Vagina (tissue), 2 donors: ENCODE measurements at places on chromosomes 2 and 18. TPM values are rescaled to one million over a fixed set of nuclear protein-coding genes. Genes with fewer than 3 reads are reported as not detected.
A peak's percentile ranks its signal among the peaks of the same experiment; 100 is the strongest.

The SLC4A5 gene
- total RNA-seq, result 4.4 TPM

GRCh38 chr2:134218930-134219658 is 34.8 kb upstream of the MGAT5 start:
- H3K4me3 ChIP-seq, result no peak overlapping the region
- no peaks in the 10 kb centered on the region for H3K27me3 ChIP-seq
- no peak for DNase-seq
- H3K36me3 ChIP-seq, result no peaks in the 10 kb centered on the region

DNA sequence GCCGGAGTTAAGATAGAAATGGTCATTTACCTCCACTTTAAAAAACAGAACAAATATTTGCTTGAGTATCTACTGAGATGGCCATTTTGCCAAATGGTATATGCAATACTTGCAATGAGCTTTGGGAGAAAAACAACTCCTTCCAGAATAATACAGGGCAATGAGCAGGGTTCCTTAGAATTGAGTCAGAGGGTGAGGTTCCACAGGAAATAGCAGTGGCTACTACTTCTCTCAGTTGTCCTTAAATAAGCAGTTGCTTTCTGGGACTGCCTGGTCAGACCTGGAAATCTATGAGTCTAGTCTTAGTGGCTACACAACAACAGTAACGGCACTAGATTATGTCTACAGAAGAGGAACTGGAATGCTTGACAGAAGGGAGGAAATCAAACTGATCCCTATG is 80.9 kb upstream of the CCDC85A start:
- no peak overlapping the region for H3K27ac ChIP-seq
- H3K4me3 ChIP-seq, result no peak overlapping the region
- H3K36me3 ChIP-seq, result no peaks in the 10 kb centered on the region
- no peaks in the 10 kb centered on the region for H3K4me1 ChIP-seq
- DNase-seq, result no peak

- H3K27ac ChIP-seq, result peak overlapping the region; percentile 87
- H3K27me3 ChIP-seq, result no peaks in the 10 kb centered on the region
- no peak for DNase-seq
- H3K4me3 ChIP-seq, result peak overlapping the region; percentile 89
Measured at GRCh38 chr2:26764906-26765305, 822 bp downstream of the SLC35F6 start.

- no peaks in the 10 kb centered on the region for H3K36me3 ChIP-seq
- DNase-seq, result no peak
- no peak overlapping the region for H3K27ac ChIP-seq
- H3K4me3 ChIP-seq, result no peak overlapping the region
- H3K27me3 ChIP-seq, result no peaks in the 10 kb centered on the region
Measured at GRCh38 chr18:54957296-54957832, 1.9 kb downstream of the CCDC68 start.

DNA sequence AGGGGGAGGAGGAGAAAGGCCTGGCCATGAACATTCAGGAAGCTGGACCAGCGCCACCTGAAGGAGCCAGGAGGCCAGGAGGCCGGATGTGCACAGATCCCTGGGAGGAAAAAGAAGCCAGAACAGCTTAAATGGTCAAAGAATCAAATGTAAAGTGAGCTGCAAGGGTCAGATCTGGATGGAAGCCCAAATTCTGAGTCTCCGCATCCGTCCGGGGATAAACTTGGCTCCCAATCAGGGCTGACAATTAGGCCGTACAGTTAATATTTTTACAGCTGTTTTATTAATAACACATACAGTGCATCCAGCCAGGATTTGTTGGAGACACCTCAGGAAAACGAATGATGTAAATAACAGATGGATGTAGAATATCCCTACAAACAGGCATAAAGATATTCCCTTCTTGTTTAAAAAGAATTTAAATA is 495.1 kb upstream of the TCF4 start:
- peak overlapping the region; percentile 28 for H3K27ac ChIP-seq
- peaks cover 23% of the 10 kb centered on the region for H3K4me1 ChIP-seq
- no peaks in the 10 kb centered on the region for H3K36me3 ChIP-seq
- H3K27me3 ChIP-seq, result no peaks in the 10 kb centered on the region

GRCh38 chr18:24272229-24272525 is 125.4 kb downstream of the OSBPL1A start:
- H3K27me3 ChIP-seq, result no peaks in the 10 kb centered on the region
- H3K4me3 ChIP-seq, result peak overlapping the region; percentile 81

The NMUR1 gene
- not detected for total RNA-seq

GRCh38 chr18:10482985-10483949 is 28.8 kb downstream of the APCDD1 start:
- no peak for DNase-seq
- H3K4me1 ChIP-seq, result peaks cover 25% of the 10 kb centered on the region
- no peaks in the 10 kb centered on the region for H3K27me3 ChIP-seq
- H3K4me3 ChIP-seq, result no peak overlapping the region
- no peak overlapping the region for H3K27ac ChIP-seq
- H3K36me3 ChIP-seq, result no peaks in the 10 kb centered on the region
